Lower leg skin (tissue), 4 donors: ENCODE measurements at places on chromosomes 3 and 15. TPM values are rescaled to one million over a fixed set of nuclear protein-coding genes. Genes with fewer than 3 reads are reported as not detected.

DNA sequence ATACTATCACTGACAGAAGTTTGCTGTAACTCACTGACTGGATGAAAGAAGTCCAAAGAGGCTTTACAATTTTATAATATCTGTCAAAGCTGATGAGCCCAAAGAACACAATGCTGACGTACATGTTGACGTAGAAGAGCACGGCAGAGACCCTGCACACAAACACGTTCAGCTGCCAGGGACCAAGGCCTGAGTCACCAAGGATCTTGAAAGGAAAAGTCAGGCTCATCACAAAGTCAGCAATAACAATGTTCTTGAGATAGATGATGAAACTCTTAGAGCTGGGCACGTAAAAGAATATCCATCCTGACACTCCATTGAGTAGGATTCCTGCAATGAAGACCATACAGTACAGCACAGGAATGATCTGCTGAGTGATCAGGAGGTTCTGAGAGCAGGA, 10.9 kb upstream of the GPR171 start:
- DNase-seq: no peak

- DNase-seq: no peak
Observed at GRCh38 chr3:197325773-197326172, 27.4 kb upstream of the DLG1 start.

GRCh38 chr3:71022551-71023335, 560.8 kb downstream of the FOXP1 start:
- no peak for DNase-seq

DNA sequence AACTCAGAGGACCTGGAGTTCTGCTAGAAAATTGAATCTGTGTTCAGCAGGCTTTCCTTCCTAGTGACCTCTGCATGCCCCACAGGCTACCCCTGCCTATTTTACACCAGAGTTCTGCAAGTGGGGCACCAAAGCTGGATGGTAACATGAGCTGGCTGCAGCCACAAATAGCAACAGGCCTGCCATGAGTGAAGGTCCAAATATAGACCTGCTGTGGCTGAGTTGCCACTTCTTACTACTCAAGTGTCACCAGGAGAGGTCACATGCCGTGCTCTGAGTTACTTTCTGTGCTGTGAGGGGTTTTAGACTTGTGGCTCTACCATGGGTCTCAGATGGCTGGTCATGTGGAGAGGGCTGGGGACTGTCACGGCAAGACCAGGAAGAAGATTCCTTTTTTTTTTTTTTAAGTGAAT, at the start of gene FSD2:
Gene FSD2, minus strand, starts transcription at position 76 of the 413 bp plus-strand sequence. CDS start 18,679 bp downstream, outside the sequence.
- DNase-seq: no peak

- DNase-seq: no peak
Observed at GRCh38 chr3:195757438-195757770, 36.6 kb downstream of the MUC20 start.

The UBAP1L gene
- total RNA-seq: 3.2 TPM
